ENCODE measurements at places on chromosomes 16 and 17.

DNA sequence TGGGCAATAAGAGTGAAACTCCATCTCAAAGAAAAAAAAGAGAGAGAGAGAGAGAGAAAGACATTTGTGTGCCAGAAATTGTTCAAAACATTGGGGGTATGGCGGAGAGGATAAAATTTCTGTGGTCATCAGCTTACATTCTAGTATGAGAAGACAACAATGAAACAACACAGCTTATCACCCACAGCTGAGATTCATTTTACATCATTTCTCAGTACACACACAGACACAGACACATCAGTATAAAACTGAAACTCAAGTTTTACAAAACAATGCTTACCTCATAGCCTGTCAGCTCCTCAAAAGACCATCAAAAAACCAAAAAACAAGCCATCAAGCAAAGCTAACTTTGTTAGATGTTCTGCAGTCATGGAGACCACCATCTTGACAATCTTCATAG, 31.4 kb upstream of the CNEP1R1 start:
- no peak for DNase-seq

DNA sequence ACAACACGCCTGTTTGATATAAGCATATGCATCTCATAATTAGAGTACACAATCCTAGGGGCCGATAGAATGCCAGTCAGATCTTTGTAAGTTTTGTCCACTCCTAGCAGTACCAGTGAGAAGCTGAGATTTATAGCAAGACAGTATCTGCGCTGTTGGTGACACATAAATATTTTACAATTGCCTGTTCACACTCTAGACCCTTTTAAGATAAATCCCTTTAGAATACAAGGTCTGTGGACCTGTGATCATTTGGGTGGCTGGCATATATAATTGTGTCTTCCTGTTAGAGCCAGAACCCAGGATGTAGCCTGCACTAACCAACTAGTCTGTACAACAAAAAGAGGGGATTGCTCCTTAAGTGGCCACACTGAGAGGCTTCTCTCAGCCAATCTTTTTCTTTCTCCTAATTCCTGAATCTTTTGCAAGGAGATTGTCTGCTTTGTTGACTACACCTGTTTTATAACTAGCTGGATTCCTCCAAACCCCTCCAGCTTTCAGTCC, 74.7 kb downstream of the WIPI1 start:
- no peak for DNase-seq

DNA sequence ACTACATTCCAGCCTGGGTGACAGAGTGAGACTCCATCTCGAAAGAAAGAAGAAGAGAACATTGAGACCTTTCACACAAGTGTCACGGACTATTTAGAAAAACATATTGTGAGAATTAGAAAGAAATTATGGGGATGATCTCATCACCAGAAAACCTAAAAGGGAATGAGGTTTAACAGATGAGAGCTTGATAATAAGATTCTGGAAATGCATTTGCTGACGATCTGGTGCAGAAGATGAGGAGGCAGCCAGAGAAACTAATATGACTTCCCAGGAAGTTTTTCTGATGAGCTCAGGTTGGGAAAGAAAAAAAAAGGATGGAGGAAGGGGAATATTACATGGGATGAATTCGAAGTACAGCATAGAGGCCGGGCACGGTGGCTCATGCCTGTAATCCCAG, 10.8 kb upstream of the APOH start:
- DNase-seq = no peak

GRCh38 chr16:78927766-78928165, 672.8 kb downstream of the MAF start:
- no peak for DNase-seq

- DNase-seq = no peak
Observed at GRCh38 chr17:61504697-61505096, 52.5 kb downstream of the TBX4 start.

DNA sequence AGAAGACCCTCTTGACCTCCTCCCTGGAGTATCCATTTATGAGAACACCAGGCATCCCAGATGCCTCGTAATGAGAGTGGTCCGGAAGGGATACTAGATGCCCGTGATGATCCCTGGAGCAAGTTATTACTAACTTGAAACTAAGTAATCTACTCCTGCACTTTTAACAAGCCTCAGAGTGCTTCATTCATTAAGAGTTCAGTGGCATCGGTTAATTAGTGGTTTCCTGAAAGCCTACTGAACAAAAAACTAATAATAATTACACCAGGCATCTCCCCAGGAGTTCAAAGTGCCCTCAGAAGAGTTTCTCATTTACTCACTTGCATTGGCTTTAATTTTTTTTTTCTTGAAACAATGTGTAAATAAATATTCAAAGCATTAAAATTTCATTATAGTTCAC, 22.2 kb downstream of the ZNF75A start:
- DNase-seq = no peak

Data from GM23338 (cell line).